ENCODE measurements at places on chromosomes 7 and 10.

DNA sequence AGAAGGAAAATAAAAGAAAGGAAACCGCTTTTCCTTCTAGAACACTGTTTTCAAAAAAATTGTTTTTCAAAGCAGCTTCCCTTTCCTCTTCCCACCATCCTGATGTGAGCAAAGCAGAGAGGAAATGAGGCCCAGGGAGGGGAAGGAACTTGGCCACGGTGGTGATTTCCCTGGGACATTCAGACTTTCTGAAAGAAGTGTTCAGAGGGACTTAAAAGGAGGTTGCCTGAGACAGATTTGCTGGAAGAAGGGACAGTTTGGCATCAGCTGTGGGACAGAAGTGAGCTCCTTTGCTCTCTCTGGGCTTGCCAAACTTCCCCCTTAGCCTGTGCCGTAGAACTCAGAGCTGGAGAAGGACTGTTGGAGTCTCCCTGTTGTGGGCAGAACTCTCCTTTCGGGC, 30.3 kb downstream of the ADCYAP1R1 start:
- DNase-seq: no peak

DNA sequence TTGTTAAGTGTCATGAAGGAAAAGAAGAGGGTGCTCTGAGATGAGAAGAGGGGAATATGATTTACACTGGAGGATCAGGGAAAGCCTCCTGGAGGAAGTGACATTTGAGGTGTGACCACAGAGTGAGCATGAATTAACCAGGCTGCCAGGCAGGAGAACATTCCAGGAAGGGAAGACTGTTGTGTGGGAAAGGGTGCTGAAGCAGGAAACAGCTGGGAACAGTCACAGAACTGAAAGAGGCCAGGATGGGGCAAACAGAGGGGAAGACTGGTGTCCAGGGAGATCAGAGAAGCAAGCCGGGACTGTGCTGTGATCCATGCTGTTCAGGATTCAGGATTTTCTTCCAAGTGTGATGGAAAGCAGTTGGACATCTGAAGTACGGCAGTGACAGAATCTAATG, 14.9 kb downstream of the HIPK2 start:
- peak; percentile 70 for DNase-seq

DNA sequence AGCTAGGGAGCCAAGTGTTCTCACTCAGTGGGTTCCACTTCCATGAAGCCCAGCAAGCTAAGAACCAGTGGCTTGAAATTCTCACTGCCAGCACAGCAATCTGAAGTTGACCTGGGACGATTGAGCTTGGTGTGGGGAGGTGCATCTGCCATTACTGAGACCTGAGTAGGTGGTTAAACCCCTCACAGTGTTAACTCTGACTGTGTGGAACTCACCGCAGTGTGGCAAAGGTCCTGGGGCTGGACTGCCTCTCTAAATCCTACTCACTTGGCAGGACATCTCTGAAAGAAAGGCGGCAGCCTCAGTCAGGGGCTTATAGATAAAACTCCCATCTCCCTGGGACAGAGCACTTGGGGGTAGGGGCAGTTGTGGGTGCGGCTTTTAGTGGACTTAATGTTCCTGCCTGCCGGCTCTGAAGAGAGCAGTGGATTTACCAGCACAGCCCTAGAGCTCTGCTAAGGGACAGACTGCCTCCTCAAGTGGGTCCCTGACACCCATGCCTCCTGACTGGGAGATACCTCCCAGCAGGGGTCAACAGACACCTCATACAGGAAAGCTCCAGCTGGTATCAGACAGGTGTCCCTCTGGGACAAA, 143.1 kb downstream of the PDE1C start:
- no peak for DNase-seq

GRCh38 chr10:131792809-131793208, 108.0 kb upstream of the PPP2R2D start:
- DNase-seq: no peak

GRCh38 chr10:72792288-72792687, 100.3 kb downstream of the MCU start:
- DNase-seq: no peak

DNA sequence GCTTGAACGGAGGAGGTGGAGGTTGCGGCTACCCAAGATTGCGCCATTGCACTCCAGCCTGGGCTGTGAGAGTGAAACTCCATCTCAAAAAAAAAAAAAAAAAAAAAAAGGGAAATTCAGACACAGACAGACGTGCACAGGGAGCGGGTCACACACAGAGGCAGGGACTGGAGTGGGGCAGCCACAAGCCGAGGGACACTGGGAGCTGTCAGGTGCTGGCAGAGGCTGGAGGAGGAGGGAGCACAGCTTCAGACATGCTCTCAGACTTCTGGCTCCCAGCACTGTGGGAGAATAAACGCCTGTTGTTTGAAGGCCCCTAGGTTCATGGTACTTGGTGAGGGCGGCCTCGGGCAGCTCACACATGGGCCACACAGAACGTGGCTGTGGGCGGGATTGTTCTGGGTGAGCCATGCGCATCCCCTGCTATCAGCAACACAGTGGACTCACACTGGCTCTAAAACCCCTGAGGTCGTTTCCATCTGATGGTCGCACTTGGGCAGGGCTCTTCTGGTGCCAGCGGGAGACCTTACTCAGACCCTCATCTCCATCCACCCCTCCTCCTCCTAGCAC, 375.9 kb downstream of the DNAJB6 start:
- DNase-seq: no peak

- no peak for DNase-seq
Observed at GRCh38 chr10:16259726-16260125, 177.1 kb upstream of the PTER start.

- DNase-seq: no peak
Observed at GRCh38 chr10:51121861-51122260, 47.6 kb downstream of the PRKG1 start.

- no peak for DNase-seq
Observed at GRCh38 chr7:140981951-140982350, 32.8 kb downstream of the MRPS33 start.

- DNase-seq: peak; percentile 82
Observed at GRCh38 chr10:34078745-34079470, 736.2 kb downstream of the PARD3 start.

GRCh38 chr7:101507791-101508252, 121.3 kb downstream of the MYL10 start:
- DNase-seq: peak; percentile 42

GRCh38 chr7:151631570-151631952, 111.9 kb upstream of the RHEB start:
- DNase-seq: no peak

DNA sequence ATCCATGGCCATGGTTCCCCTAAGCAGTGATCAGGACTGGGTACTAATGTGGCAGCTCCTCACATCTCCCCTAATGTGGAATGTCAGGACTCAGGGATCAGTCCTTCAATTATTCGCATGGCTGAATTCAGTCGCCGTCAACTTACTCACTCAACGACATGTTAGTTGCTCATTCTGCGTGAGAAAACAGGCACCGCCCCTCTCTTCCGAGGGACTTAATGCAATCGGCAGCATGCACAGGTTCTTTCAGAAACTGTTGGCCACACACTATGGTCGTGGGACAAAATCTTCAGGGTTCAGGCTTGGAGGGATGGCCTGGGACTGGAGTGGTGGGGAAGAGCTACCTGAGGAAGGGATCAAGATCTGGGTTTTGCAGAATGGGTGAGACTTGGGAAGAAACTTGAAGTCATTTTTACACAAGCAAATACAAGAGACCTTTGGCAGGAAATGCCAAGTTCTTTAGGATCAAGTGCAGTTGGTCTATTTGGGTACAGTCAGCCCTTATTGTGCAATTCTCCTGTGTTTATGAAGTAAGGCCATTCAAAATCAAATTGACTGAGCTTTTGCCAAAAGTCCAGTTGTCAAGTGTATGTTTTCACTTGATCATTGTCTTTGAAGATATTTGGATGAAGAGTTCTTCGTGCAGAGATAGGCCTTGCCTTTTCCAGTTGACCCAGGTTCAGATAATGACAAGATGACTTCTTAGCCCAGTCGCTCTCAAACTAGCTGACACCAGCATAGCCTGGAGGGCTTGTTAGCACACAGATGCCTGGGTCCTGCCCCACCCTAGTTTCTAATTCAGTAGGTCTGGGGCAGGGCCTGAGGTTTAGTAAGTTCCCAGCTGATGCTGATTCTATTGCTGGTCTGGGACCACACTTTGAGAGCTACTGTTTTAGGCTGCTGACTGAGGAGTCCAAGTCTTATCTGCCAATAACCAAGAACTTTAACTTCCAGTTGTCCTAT, 48.5 kb downstream of the LRRC18 start:
- DNase-seq: peak; percentile 13

- no peak for DNase-seq
Observed at GRCh38 chr10:132141076-132141475, 45.7 kb upstream of the DPYSL4 start.

DNA sequence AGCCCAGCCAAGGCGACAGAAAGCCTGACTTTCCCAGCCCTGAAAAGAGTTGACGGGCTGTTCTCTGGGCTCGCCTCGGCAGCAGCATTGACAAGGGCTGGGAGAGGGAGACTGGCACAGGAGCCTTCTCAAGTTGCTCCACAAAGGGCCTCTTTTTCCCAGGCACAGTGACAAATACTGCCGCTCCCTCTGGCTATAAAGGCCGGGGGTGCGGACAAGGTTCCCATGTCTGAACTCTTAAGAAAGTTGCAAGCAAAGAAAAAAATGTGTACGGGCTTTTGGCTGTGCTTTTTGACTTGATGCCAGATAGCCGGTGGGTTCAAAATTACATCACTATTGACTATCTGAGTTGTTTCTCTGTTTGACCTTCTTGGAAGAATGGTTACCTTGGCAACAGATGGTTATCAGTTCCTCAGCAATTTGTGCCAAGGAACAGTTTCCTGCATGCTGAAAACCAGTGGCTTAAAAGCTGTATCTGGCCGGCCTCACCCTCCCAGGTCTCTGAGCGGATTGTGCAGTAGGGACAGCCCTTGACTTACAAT, 115.9 kb upstream of the EEPD1 start:
- peak; percentile 76 for DNase-seq

DNA sequence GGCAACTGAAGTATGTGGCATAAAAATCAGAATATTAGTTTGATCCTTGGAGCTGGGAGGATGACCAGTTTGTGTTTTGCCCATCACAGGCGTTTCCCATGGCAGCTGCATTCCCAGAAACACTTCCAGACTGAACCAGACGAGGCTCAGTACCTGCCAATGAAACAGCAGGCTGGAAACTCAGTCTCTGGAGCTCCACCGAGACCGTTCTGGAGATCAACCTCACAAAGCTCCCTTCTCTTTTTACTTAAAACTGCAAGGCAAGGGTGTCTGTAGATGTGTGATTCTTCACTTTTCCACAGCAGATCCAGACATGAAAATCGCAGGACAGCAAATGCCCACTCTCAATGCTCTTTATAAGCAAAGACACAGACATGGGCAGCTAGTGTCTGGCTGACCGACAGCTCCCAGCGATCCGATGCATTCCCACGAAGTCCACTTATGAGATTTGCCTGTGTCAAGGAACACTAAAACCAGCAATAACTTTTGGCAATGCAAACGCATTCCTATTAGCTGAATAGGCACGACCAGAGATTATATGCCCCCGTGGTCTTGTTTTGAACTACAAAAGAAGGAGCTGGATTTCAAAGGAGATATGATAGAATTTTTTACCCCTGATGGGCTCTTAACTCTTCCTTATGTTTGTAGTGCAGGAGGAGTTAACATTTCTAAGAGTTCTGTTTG, 72.6 kb downstream of the ADAM12 start:
- peak; percentile 79 for DNase-seq

DNA sequence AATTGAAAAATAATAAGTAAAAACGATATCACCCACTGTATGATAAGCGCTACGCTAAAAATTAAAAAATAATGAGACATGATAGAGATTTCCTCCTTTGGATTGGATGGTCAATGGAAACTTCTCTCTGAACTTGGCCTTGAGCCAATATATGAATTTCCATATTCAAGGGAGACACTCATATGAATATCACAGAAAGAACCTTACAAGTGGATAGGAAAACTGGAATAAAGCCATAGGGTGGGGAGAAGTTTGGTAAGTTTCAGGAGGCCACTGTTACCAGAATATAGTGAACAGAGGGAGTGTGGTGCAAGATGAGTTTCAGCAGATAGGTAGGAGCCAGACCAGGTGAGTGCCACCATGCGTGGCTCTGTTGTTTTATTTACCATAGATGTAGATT, 147.2 kb downstream of the SEM1 start:
- DNase-seq: no peak

GRCh38 chr10:2791774-2792443, 275.4 kb upstream of the PFKP start:
- DNase-seq: no peak

DNA sequence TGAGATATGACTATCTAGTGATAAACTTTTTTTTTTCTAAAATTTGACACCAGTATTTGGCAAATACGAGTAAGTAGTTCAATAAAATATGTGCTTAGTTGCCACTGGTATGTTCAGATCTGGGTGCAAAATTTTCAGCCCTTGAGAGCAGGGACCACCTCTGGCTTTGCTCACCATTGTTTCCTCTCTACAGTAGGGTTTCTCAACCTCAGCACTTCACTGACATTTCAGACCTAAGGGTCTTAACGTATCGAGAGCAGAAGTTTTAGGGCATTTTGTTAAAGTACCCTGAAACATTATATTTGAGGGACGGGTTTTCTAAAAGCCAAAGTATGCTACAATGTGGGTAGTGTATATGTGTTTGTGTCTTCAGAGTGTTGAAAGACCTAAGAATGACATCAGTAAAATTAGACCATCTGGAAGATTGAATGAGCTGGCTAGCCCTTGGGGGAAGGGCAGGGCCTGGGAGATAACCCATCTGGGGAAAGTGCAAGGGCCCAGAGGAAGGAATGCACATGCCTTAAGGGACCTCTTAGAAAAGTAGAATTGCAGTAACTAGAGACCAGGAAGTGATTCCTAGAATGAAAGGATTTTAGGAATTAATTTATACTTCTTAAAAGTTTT, 11.8 kb downstream of the BZW2 start:
- DNase-seq: peak; percentile 94

GRCh38 chr10:72175149-72175548, 40.7 kb upstream of the ANAPC16 start:
- DNase-seq: peak; percentile 47

DNA sequence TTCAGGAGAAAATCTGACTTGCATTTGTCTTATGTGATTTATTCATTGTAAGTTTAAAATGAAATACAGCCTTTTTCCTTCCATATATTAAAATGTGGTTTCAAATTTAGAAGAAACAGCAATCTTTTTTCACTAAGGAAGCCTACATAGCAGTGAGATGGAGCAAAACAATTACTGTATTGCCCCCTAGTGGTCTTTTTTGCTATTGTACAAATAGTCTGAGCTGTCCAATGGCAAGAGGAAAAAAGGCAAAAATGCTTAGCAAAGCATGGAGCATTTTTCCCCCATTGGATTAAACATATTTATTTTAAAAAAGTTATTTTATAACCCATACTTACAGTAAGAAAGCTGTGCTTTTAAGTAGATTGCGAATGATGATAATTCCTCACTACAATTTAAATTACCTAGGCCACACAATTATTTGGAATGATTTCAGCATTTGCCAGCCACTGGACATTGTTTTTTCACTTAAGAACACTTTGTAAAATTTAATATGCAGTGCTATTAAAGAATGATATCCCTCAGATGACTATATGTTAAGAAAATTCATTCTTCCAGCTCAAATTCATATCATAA, 119.5 kb downstream of the CPED1 start:
- peak; percentile 80 for DNase-seq

GRCh38 chr7:101172854-101173751, 7.0 kb downstream of the NAT16 start:
- peak; percentile 69 for DNase-seq

Measured in fibroblast of mammary gland (primary cell).